ENCODE measurements at places on chromosomes 16 and 17.

DNA sequence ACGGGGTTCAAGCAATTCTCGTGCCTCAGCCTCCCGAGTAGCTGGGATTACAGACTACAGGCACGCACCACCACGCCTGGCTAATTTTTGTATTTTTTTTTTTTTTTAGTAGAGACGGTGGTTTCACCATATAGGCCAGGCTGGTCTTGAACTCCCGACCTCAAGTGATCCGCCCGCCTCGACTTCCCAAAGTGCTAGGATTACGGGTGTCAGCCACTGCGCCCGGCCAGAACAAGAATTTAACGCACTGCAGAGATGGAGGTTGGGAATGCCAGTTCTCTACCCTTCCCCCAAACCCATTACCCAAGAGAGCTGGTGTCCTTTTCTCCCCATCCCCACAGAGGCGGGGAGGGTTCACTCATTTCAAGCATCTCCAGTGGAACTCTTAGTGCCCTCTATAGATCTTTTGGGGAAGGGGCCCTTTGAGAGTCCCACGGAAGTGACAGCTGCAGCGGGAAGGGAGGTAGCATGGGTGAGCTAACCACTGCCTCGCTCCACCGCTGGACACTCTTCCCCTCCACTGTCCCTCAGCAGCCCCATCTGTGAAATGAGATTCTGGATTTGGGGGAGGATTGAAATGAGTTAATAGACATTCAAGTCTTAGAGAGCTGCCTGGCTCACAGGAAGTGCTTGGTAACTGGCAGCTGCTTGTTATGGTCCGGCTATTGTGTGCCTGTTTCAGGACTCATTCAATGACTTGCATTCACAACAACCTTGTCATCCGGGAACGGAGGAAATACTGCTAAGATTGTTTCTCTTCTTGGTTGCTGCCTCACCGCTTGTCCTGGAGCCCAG lies 3.5 kb upstream of the UBALD2 start:
- peak; percentile 38 for DNase-seq

DNA sequence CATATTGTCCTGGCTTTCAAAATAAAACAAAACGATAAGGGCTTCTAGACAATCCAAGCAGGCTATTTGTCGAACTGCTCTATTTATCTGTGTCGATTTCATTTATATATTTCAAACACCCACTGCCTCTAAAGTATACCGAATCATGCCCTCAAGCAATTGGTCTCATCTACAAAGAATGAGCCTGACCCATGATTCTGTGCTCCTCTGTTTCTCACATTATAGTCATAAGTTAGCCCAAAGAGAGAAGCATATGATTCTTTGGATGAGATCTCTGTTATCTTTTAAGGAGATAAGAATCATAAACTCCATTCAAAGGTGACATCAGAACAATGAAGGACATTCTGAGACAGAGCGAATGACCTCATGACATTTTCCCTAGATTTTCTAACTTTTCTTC lies 191.1 kb downstream of the MAP2K6 start:
- DNase-seq = no peak

- DNase-seq = no peak
These were observed 292.0 kb upstream of the CCL2 start for GRCh38 chr17:33962857-33963655.

DNA sequence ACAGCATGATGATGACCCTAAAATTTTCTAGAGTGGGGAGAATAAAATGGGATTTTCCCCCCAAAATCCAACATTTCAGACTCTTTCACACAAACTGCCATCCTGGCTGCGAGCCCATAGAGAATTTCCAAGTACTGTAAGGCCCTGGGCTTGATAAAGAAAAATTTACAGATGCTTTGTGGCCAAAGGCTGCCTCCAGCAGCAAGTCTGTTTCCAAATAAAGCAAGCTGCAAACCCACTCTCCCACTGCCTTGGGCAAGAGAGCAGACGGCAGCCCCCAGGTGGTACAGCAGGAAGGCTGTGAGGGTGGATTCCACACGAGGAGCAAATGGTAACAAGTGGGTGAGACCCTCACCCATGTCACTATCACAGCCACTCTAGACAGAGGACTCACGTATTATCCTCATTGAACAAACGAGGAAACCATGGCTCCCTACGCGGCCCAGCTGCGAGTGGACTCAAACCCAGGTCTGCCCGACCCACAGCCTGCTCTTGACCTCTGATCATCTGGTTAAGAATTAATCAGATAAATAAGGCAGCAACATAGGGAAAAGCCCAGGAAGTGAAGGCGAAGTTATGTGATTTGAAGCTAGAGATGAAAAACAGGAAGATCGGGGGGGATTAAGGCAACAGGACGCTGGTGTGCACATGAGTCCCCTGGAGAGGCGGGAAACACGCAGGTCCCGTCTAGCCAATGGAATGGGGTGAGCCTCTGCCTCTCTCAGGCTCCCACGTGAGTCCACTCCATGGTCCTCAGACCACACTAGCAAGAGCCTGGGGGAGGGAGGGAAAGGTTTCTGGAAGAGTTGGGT lies 37.4 kb downstream of the AXIN2 start:
- no peak for DNase-seq

DNA sequence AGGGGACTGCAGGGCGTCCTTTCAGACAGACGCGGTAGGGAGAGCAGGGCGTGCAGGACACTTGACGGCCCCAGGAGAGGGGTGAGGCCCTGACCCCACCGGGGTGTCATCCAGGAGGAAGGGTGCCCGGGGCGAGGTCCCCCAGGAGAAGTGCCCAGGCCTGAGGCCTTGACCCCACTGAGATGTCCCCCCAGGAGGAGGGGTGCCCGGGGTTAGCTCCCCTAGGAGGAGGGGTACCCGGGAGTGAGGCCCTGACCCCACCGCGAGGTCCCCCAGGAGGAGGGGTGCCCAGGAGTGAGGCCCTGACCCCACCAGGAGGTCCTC lies 27.2 kb upstream of the METRNL start:
- no peak for DNase-seq

DNA sequence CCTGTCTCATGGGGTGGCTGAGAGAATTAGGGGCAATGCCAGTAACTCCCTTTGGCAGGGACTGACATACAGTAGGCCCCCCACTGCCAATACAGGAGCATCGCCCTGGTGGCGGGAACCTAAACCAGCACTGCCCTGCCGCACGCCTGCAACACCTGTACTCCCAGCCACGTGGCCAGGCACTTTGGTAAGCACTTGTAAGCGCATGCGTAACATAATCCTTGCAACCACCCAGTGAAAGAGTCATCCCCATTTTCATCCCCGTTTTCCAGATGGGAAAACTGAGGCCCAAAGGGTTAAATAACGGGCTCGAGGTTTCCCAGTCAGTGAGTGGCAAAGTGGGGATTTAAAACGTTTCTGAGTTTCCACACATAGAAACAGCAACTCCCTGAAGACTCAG lies 17.5 kb downstream of the SCN4A start:
- no peak for DNase-seq

All from activated T-cell treated with anti-CD3 and anti-CD28 coated beads, Interleukin-2, amount 50 U/mL, for 72 hours (primary cell).